MM.1S (cell line): ENCODE measurements at places on chromosomes 7 and 10.

- no peaks in the 10 kb centered on the region for H3K27me3 ChIP-seq
- no peaks in the 10 kb centered on the region; the same call in 1 of the 2 replicates for H3K36me3 ChIP-seq
- no peak overlapping the region for H3K4me3 ChIP-seq
- H3K4me1 ChIP-seq: no peaks in the 10 kb centered on the region
- H3K27ac ChIP-seq: no peak overlapping the region
Measured at GRCh38 chr10:103124420-103125096, 68.5 kb downstream of the NT5C2 start.

DNA sequence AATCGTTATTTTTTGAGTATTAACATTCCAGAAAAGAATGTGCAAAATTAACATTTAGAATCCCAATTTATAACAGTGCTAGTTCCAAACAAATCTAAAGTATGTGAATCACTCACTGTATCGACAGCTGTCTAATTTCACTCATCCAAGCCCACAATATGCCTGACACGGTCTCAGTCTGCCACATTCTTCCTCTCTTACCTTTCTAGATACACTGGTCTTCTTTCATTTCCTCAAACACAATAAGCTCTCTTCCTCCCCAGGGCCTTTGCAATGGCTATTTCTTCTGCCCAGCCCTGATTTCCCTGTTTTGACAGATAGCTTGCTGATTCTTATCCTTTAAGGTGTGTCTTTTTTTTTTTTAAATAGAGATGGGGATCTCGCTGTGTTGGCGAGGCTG is 48.8 kb downstream of the UBE2H start:
- H3K27ac ChIP-seq: no peak overlapping the region
- no peaks in the 10 kb centered on the region; the same call in 1 of the 2 replicates for H3K36me3 ChIP-seq
- H3K27me3 ChIP-seq: no peaks in the 10 kb centered on the region
- no peak for DNase-seq

- no peaks in the 10 kb centered on the region for H3K27me3 ChIP-seq
- no peaks in the 10 kb centered on the region for H3K36me3 ChIP-seq
- no peak overlapping the region for H3K27ac ChIP-seq
Measured at GRCh38 chr10:33482486-33482885, 148.0 kb upstream of the NRP1 start.

DNA sequence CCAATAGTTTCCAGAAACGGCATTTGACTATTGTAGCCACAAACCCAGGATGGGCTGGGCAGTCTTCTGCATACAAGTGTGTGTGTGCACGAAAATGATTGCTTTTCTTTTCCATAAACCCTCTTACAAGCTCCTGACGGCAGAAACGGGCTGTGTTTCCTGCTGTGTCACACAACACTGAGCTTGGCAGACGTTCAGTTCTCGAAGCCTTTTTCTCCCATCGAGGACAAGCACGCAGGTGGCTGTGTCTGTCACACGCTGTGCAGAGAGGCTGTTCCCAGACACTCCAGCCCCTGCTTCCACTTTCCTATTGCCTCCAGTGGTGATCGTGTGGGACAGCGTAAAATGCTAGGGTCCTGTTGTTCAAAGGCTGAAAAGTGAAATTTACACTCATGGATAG is 32.1 kb downstream of the RBAK start:
- no peak for DNase-seq
- peaks cover 13% of the 10 kb centered on the region for H3K27me3 ChIP-seq
- no peak overlapping the region for H3K27ac ChIP-seq
- no peak overlapping the region for H3K4me3 ChIP-seq
- H3K36me3 ChIP-seq: no peaks in the 10 kb centered on the region

- no peak overlapping the region for H3K4me3 ChIP-seq
- no peaks in the 10 kb centered on the region for H3K36me3 ChIP-seq
- no peaks in the 10 kb centered on the region for H3K27me3 ChIP-seq
- no peaks in the 10 kb centered on the region for H3K4me1 ChIP-seq
Measured at GRCh38 chr10:31910016-31910415, 18.6 kb downstream of the ARHGAP12 start.

DNA sequence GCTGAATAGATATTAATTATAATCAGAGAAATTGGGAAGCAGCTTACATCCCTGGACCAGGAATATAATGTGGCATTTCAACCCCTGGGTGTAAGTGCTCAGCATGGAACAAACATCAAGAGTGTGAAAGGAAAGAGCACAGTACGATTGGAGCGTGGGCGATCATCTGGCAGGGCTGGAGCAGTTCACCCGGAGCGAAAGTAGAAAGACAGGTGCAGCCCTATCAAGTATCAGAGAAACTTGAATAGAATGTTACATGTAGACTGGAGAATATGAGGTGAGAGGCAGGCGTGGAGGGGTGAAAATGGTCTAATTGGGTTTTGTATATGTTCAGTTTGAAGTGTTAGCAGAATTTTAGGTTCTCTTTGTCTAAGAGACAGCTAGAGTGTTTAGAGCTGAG is 303.0 kb downstream of the MDFIC start:
- no peaks in the 10 kb centered on the region for H3K27me3 ChIP-seq
- H3K4me1 ChIP-seq: peaks cover 6% of the 10 kb centered on the region
- no peak overlapping the region for H3K4me3 ChIP-seq
- no peaks in the 10 kb centered on the region for H3K36me3 ChIP-seq
- DNase-seq: no peak
- no peak overlapping the region for H3K27ac ChIP-seq

DNA sequence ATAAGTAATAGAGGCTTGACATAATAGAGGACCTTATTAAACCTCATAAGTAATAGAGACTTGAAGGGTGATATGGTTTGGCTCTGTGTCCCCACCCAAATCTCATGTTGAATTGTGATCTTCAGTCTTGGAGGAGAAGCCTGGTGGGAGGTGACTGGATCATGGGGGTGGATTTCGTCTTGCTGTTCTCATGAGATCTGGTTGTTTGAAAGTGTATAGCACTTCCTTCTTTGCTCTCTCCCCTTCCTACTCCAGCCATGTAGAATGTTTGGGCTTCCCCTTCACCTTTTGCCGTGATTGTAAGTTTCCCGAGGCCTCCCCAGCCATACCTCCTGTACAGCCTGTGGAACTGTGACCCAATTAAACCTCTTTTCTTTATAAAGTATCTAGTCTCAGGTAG is 8.6 kb downstream of the KIFBP start:
- H3K36me3 ChIP-seq: peaks cover 2% of the 10 kb centered on the region; the same call in 1 of the 2 replicates
- peaks cover 27% of the 10 kb centered on the region for H3K4me1 ChIP-seq
- peak overlapping the region; percentile 83 for H3K27ac ChIP-seq
- H3K27me3 ChIP-seq: no peaks in the 10 kb centered on the region

DNA sequence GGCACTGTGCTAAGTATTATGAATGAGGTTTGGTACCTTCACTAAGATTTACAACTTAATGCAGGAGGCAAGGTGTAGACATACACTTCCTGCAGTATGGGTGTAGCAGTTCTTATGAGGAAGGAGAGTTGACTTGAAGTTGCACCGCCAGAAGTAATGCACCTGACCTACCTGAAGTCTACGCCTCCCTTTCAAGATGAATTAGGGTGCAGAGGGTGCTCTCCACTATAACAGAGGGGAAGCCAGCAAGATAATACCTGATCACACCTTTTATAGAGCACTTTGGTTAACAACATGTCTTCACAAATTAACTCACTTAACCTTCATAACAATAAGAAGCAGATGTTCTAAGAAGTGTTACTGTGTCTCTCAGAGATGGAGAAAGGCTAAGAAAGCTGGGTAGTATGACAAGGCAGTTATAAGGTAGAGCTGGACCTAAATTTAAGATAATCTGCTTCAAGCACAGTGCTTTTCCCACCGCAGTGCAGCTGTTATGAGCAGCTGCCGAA is 552 bp upstream of the RAB18 start:
- no peaks in the 10 kb centered on the region for H3K27me3 ChIP-seq
- peak; percentile 8 for DNase-seq
- peak overlapping the region; percentile 87 for H3K4me3 ChIP-seq
- peaks cover 11% of the 10 kb centered on the region for H3K4me1 ChIP-seq

GRCh38 chr10:97948822-97949221 is 81.6 kb downstream of the CRTAC1 start:
- no peak overlapping the region for H3K27ac ChIP-seq
- no peak for DNase-seq
- H3K4me3 ChIP-seq: no peak overlapping the region
- no peaks in the 10 kb centered on the region for H3K4me1 ChIP-seq
- no peaks in the 10 kb centered on the region; the same call in none of the 2 replicates for H3K27me3 ChIP-seq

- no peaks in the 10 kb centered on the region for H3K27me3 ChIP-seq
- H3K36me3 ChIP-seq: no peaks in the 10 kb centered on the region; the same call in 1 of the 2 replicates
- H3K4me3 ChIP-seq: no peak overlapping the region
- no peaks in the 10 kb centered on the region for H3K4me1 ChIP-seq
- DNase-seq: no peak
Measured at GRCh38 chr7:42639930-42640329, 271.9 kb downstream of the C7orf25 start.

- DNase-seq: peak; percentile 19
- peaks cover 10% of the 10 kb centered on the region; the same call in 1 of the 2 replicates for H3K4me1 ChIP-seq
- no peaks in the 10 kb centered on the region for H3K36me3 ChIP-seq
- no peak overlapping the region for H3K27ac ChIP-seq
- H3K4me3 ChIP-seq: no peak overlapping the region
Measured at GRCh38 chr10:31322647-31323046, 3.6 kb downstream of the ZEB1 start.

GRCh38 chr10:116197946-116198675 is 74.9 kb downstream of the GFRA1 start:
- no peak overlapping the region for H3K27ac ChIP-seq
- no peak for DNase-seq
- H3K4me3 ChIP-seq: no peak overlapping the region
- no peaks in the 10 kb centered on the region for H3K36me3 ChIP-seq
- H3K27me3 ChIP-seq: no peaks in the 10 kb centered on the region
- H3K4me1 ChIP-seq: no peaks in the 10 kb centered on the region

GRCh38 chr7:131613909-131614308 is 57.5 kb upstream of the PODXL start:
- no peaks in the 10 kb centered on the region for H3K36me3 ChIP-seq
- H3K27me3 ChIP-seq: no peaks in the 10 kb centered on the region
- H3K27ac ChIP-seq: no peak overlapping the region
- H3K4me3 ChIP-seq: no peak overlapping the region

- H3K27me3 ChIP-seq: no peaks in the 10 kb centered on the region
- no peaks in the 10 kb centered on the region for H3K4me1 ChIP-seq
- DNase-seq: no peak
- no peak overlapping the region for H3K4me3 ChIP-seq
- H3K27ac ChIP-seq: no peak overlapping the region
Measured at GRCh38 chr10:5634918-5635317, 31.5 kb downstream of the ASB13 start.

DNA sequence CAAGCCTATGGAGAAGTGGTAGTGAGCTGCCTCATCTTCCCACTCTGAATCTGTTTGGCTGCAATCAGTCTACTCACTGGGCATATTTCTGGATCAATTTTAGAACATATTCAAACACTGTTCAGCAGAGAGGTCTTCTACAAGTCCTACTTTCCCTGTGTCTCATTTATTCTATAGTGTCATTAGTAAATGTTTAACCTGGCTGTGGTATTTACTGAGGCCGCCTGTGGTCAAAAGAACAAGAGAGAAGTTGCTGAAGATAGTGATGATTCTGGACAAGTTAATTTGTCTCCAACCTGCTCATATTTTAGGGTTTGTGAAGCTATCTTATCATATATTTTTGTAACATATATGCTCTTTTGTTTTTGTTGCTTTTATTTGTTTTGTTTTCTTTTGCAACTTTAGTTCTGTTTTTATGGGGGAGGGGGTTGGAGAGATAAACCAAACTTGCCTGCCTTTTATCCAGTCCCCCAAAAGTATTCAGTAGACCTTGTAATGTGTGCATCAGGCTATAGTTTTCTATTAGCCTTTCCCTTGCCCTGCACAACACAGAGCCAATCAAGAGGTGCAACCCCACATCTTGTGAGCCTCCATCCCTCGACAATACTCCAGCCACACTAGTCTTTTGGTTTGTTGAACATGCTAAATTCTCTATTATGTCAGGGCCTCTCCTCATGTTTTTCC is 362.8 kb upstream of the MBL2 start:
- H3K27me3 ChIP-seq: no peaks in the 10 kb centered on the region
- no peak overlapping the region for H3K27ac ChIP-seq
- DNase-seq: no peak

- H3K27ac ChIP-seq: no peak overlapping the region
- no peak overlapping the region for H3K4me3 ChIP-seq
- H3K36me3 ChIP-seq: no peaks in the 10 kb centered on the region
- no peak for DNase-seq
Measured at GRCh38 chr10:71799608-71800453, 26.5 kb upstream of the VSIR start.

- no peak overlapping the region for H3K4me3 ChIP-seq
- no peaks in the 10 kb centered on the region for H3K27me3 ChIP-seq
- DNase-seq: peak; percentile 74
- H3K27ac ChIP-seq: no peak overlapping the region
Measured at GRCh38 chr7:147245274-147245673, 1128.7 kb downstream of the CNTNAP2 start.

GRCh38 chr10:30041196-30042105 is 17.9 kb downstream of the JCAD start:
- H3K36me3 ChIP-seq: no peaks in the 10 kb centered on the region
- H3K27me3 ChIP-seq: no peaks in the 10 kb centered on the region
- H3K4me3 ChIP-seq: no peak overlapping the region

- no peaks in the 10 kb centered on the region for H3K4me1 ChIP-seq
- H3K27me3 ChIP-seq: no peaks in the 10 kb centered on the region
- no peak overlapping the region for H3K4me3 ChIP-seq
- H3K27ac ChIP-seq: no peak overlapping the region
Measured at GRCh38 chr10:78904196-78904595, 164.6 kb upstream of the ZMIZ1 start.
